Liver (tissue), 10 donors: ENCODE measurements at places on chromosomes 1 and 21. TPM values are rescaled to one million over a fixed set of nuclear protein-coding genes. Genes with fewer than 3 reads are reported as not detected.
A peak's percentile ranks its signal among the peaks of the same experiment; 100 is the strongest.

DNA sequence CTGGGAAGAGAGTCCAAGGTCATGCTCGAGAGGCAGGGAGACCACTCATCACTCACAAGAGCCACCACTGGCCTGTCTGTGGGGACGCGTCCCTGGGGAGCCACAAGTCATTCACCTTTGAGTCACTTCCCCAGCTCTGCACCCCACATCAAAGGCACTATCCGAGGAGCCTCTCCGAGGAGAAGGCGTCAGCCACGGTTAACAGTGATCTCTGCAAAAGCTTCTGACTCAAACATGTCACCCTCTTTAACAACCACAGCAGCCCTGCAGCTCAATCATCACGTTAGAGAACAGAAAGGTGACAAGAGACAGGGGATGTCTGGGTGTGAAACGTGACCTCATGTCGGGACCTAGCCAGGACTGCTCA is 9.0 kb downstream of the LRRC47 start:
- no peaks in the 10 kb centered on the region for H3K27me3 ChIP-seq
- H3K36me3 ChIP-seq, result peaks cover 46% of the 10 kb centered on the region
- H3K27ac ChIP-seq, result no peak overlapping the region
- DNase-seq, result no peak

GRCh38 chr1:244280201-244280600 is 171.5 kb downstream of the ADSS2 start:
- H3K27me3 ChIP-seq, result no peaks in the 10 kb centered on the region
- H3K4me1 ChIP-seq, result no peaks in the 10 kb centered on the region
- no peak for DNase-seq
- no peak overlapping the region for H3K4me3 ChIP-seq
- H3K27ac ChIP-seq, result no peak overlapping the region
- no peaks in the 10 kb centered on the region for H3K36me3 ChIP-seq

DNA sequence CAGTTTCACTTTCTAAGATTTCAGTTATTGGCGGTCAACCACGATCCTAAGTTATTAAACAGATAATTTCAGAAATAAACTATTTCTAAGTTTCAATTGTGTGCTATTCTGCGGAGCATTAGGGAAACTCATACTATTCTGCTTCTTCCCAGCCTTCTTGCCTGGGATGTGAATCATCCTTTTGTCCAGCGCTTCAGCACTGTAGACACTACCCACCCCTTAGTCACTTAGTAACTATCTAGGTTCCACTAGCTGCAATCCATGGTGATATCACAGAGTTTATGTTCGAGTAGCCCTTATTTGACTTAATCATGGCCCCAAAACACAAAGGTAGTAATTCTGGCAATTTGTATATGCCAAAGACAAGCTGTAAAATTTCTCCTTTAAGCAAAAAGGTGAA is 279.9 kb upstream of the ADAMTS5 start:
- no peaks in the 10 kb centered on the region for H3K36me3 ChIP-seq
- no peaks in the 10 kb centered on the region for H3K4me1 ChIP-seq
- no peak overlapping the region for H3K27ac ChIP-seq
- H3K4me3 ChIP-seq, result no peak overlapping the region
- DNase-seq, result no peak

- no peaks in the 10 kb centered on the region for H3K36me3 ChIP-seq
- H3K27ac ChIP-seq, result peak overlapping the region; percentile 64
Observed at GRCh38 chr1:226738421-226738994, 574 bp downstream of the ITPKB start.

- H3K4me1 ChIP-seq, result no peaks in the 10 kb centered on the region
- H3K36me3 ChIP-seq, result no peaks in the 10 kb centered on the region
- H3K27me3 ChIP-seq, result no peaks in the 10 kb centered on the region
- H3K27ac ChIP-seq, result no peak overlapping the region
- no peak for DNase-seq
Observed at GRCh38 chr1:14737561-14738094, 139.1 kb downstream of the KAZN start.

- H3K4me3 ChIP-seq, result no peak overlapping the region
- DNase-seq, result no peak
- no peaks in the 10 kb centered on the region for H3K36me3 ChIP-seq
- H3K27me3 ChIP-seq, result no peaks in the 10 kb centered on the region
Observed at GRCh38 chr1:227372726-227373130, 54.4 kb upstream of the CDC42BPA start.

DNA sequence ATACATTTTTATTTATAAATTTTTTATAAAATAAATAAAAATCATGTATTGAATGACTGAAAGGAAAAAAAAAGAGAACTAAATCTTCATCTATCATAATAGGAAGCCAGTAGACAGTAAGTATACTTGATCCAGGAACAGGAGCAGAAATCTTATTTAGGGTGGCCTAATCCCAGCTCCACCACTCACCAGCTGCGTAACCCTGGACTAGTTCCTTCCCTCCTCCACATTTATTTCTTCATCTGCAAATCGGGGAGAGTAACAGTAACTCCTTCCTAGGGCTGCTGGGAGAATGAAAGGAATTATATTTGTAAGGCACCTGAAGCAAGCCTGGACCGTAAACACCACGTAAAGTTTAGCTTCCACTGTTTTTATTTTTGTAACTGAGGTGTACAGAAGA is 17.9 kb downstream of the GLIS1 start:
- no peak for DNase-seq
- H3K4me1 ChIP-seq, result no peaks in the 10 kb centered on the region
- H3K27ac ChIP-seq, result no peak overlapping the region
- H3K4me3 ChIP-seq, result no peak overlapping the region
- peaks cover 2% of the 10 kb centered on the region for H3K27me3 ChIP-seq
- no peaks in the 10 kb centered on the region for H3K36me3 ChIP-seq

DNA sequence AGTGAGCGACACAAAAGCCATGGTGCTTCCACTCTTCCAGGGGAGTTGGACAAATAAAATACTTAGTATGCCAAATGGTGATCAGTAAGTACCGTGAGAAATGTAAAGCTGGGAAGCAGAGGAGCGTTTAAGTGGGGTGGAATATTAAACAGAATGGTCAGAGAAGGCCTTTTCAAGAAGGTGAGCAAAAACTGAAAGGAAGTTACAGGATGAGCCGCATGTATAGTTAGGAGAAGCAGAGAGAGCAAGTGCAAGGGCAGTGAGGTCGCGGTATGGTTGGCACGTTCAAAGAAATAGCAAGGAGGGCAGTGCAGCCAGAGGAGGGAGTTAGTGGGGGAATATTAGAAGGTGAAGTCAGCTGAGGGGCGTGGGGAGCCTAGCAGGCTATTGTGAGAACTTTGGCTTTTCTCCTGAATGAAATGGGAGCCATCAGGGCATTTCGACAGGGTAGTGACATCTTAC is 748 bp upstream of the ATP6V0B start:
- peaks cover 8% of the 10 kb centered on the region for H3K4me1 ChIP-seq
- peaks cover 5% of the 10 kb centered on the region for H3K36me3 ChIP-seq
- peak overlapping the region; percentile 88 for H3K4me3 ChIP-seq
- H3K27me3 ChIP-seq, result no peaks in the 10 kb centered on the region
- peak overlapping the region; percentile 96 for H3K27ac ChIP-seq

GRCh38 chr1:154774175-154774855 is 95.8 kb downstream of the KCNN3 start:
- no peaks in the 10 kb centered on the region for H3K36me3 ChIP-seq
- no peak overlapping the region for H3K27ac ChIP-seq
- H3K4me1 ChIP-seq, result no peaks in the 10 kb centered on the region

DNA sequence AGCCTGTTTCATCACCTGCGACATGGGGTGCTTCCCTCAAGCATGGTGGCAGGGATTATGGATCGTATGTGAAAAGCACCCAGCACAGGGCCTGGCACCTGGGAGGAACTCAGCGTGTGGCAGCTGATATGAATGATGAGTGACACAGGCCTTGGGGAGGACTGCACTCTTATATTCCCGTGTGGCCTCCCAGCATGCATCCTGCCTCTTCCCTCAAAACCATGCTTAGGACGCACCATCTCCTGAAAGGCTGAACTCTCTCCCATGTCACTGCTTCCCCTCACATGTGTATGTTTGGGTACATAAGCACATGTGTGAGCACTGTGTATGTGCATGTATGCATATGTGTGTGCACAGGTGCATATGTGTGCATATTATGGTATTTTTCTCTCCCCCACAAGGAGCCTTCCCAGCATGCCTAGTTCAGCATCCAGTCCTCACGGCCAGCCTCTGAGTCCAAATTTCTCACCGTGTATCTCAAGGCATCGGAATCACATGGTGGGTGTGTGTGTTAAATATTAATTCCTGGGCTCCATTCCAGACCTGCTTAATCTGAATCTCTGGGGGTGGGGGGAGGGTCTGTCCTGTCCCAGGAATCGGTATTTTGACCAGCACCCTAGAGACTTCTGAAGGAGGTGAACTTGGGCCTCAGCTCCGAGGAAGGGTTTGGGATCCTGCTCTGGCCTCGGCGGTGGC is 12.8 kb downstream of the MYOM3 start:
- no peak overlapping the region for H3K4me3 ChIP-seq
- no peak overlapping the region for H3K27ac ChIP-seq
- no peaks in the 10 kb centered on the region for H3K4me1 ChIP-seq
- H3K36me3 ChIP-seq, result no peaks in the 10 kb centered on the region

GRCh38 chr1:186435336-186435735 is 25.6 kb downstream of the PDC start:
- no peak overlapping the region for H3K27ac ChIP-seq
- no peaks in the 10 kb centered on the region for H3K4me1 ChIP-seq
- DNase-seq, result no peak
- no peak overlapping the region for H3K4me3 ChIP-seq

GRCh38 chr1:109269212-109269980 is 13.5 kb downstream of the PSRC1 start:
- H3K4me1 ChIP-seq, result peaks cover 2% of the 10 kb centered on the region
- H3K27ac ChIP-seq, result no peak overlapping the region
- no peaks in the 10 kb centered on the region for H3K36me3 ChIP-seq
- no peaks in the 10 kb centered on the region for H3K27me3 ChIP-seq
- DNase-seq, result no peak

DNA sequence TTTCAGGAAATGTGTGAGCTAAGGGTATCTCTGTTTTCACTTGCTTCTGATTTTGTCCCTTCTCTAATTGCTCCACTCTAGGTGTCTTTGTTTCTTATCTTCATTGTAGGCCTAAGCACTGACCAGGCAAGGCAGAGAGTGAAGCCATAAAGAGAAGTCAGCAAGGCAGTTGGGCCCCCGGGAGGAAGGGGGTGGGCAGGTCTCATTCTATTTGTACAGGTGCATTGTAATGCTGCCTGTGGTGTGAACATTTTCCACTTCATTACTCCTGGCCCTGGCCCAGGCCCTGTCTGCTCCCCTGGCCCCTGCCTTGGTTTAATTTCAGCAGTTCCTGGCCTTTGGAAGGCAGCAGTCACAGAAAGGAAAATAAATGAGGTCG is 86.4 kb upstream of the JUN start:
- H3K36me3 ChIP-seq, result no peaks in the 10 kb centered on the region
- no peaks in the 10 kb centered on the region for H3K27me3 ChIP-seq
- no peaks in the 10 kb centered on the region for H3K4me1 ChIP-seq
- no peak overlapping the region for H3K27ac ChIP-seq
- DNase-seq, result no peak
- H3K4me3 ChIP-seq, result no peak overlapping the region

GRCh38 chr1:25106976-25107642 is 125.2 kb downstream of the SYF2 start:
- no peaks in the 10 kb centered on the region for H3K36me3 ChIP-seq
- DNase-seq, result no peak
- H3K27me3 ChIP-seq, result no peaks in the 10 kb centered on the region
- H3K4me1 ChIP-seq, result no peaks in the 10 kb centered on the region
- no peak overlapping the region for H3K4me3 ChIP-seq

- H3K4me3 ChIP-seq, result no peak overlapping the region
- no peak overlapping the region for H3K27ac ChIP-seq
- peaks cover 6% of the 10 kb centered on the region for H3K4me1 ChIP-seq
- no peaks in the 10 kb centered on the region for H3K36me3 ChIP-seq
- no peak for DNase-seq
- no peaks in the 10 kb centered on the region for H3K27me3 ChIP-seq
Observed at GRCh38 chr1:54543729-54544496, 4.1 kb upstream of the ACOT11 start.

DNA sequence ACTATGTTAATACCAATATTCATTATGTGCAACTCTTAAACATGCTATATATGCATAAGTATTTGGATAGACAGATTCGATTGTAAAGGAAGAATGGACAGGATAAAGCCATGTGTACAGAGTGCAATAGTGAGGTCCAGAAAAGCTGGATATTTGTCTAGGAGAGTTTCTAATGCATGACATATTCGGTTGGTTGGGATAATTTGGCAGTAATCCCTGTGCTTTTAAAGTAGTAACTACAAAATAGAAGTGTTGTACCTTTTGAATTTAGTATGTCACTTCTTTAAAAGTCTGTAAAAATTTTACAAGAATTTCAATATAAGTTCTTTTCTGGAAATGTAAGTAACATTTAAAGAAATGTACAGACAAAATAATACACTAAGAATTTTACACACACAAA is 774.5 kb downstream of the USP25 start:
- no peak overlapping the region for H3K4me3 ChIP-seq
- no peaks in the 10 kb centered on the region for H3K36me3 ChIP-seq
- DNase-seq, result no peak
- H3K4me1 ChIP-seq, result no peaks in the 10 kb centered on the region
- no peak overlapping the region for H3K27ac ChIP-seq

DNA sequence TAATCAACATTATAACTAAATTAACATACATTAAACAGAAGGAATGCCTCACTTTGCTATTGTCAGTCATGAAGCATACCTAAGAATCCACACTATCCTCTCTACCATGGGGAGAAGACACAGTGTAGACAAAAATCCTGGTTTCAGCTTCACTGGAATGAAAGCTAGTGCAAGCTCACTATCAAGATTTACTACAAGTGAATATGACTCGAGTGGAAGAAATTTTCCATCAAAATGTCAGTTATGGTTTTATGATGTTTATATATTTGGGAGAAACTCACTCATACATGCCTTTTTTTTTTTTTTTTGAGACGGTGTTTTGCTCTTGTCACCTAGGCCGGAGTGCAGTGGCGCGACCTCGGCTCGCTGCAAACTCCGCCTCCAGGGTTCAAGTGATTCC is 424.3 kb downstream of the KCNT2 start:
- H3K36me3 ChIP-seq, result no peaks in the 10 kb centered on the region
- H3K27me3 ChIP-seq, result no peaks in the 10 kb centered on the region
- H3K4me1 ChIP-seq, result no peaks in the 10 kb centered on the region
- no peak overlapping the region for H3K27ac ChIP-seq
- H3K4me3 ChIP-seq, result no peak overlapping the region
- DNase-seq, result no peak

DNA sequence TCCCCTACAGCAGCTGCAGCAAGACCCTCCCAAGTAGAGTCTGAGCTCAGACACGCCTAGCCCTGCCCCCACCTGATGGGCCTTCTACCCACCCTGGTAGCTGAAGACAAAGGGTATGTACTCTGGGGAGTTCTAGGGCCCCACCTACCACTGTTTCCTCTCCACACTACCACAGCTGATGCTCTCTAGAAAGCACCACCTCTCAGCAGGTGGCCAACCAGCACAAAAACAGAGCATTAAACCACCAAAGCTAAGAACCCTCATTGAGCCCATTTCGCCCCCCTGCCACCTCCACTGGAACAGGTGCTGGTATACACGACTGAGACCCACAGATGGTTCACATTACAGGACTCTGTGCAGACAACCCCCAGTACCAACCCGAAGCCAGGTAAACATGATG is 258.9 kb downstream of the SETD4 start:
- no peaks in the 10 kb centered on the region for H3K27me3 ChIP-seq
- no peaks in the 10 kb centered on the region for H3K4me1 ChIP-seq
- no peak overlapping the region for H3K27ac ChIP-seq
- no peak for DNase-seq
- no peak overlapping the region for H3K4me3 ChIP-seq

- no peak overlapping the region for H3K27ac ChIP-seq
- H3K27me3 ChIP-seq, result peaks cover 3% of the 10 kb centered on the region
- H3K4me1 ChIP-seq, result no peaks in the 10 kb centered on the region
Observed at GRCh38 chr1:20385630-20386029, 95.0 kb downstream of the VWA5B1 start.

Gene RAVER2
- 0.50 TPM for polyA plus RNA-seq

Gene CFAP107
- not detected for polyA plus RNA-seq

Gene TENT5C
- polyA plus RNA-seq, result 1.1 TPM

Gene LIPI
- polyA plus RNA-seq, result not detected

Gene OR2W3
- polyA plus RNA-seq, result not detected

Gene THEM5
- polyA plus RNA-seq, result not detected
